ENCODE measurements at places on chromosomes 5 and 9.

GRCh38 chr9:114884787-114885452 is 45.5 kb downstream of the TNFSF8 start:
- DNase-seq = no peak

GRCh38 chr5:144582066-144582465 is 411.4 kb downstream of the KCTD16 start:
- DNase-seq = no peak

DNA sequence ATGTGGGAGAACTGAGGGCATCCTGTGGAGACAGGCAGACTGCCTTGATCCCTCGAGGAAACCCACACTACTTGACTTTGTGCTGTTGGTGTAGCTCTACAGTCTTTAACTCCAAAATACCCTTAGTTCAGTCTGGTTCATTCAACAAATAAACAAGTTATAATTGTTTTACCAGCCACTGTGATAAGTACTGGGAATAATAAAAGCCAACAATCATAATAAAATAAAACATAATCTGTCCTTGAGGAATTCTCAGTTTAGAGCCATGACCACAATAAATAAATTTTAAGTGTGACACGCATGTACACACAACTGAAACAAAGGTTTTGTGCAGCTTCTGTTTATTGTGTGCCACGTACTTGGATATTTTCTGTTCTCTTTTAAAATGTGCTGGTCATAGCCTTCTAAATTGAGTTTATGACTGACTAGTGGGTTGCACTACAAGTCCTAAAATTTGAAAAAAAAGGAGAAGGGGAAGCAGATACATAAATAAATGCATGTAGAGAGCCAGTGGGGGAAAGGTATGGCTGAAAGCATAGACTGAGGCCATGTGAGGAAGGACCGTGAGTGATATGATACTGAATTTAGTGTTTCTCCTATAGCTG is 6.2 kb upstream of the SCAMP1 start:
- DNase-seq = no peak

GRCh38 chr5:132369007-132369473 is 470 bp upstream of the SLC22A5 start:
- DNase-seq = no peak

DNA sequence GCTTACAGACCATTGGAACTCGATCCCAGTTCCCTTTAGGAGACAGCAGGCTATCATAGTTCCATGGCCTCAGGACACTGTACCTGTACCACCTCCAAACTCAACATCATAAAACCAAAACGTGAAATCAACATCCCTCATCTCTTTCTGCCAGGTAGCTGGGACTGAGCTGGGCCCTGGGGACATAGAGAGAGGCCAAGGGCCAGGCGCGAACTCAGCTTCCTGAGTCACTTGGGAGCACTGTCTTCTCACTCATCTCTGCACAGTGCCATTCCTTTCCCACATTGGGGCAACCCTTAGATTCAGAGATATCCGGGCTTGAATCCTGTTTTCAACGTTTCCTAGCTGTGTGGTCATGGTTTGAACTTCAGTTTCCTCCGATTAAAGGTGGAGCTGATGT is 12.2 kb downstream of the DAB2IP start:
- no peak for DNase-seq

GRCh38 chr5:172694541-172694940 is 53.5 kb downstream of the NEURL1B start:
- DNase-seq = no peak

DNA sequence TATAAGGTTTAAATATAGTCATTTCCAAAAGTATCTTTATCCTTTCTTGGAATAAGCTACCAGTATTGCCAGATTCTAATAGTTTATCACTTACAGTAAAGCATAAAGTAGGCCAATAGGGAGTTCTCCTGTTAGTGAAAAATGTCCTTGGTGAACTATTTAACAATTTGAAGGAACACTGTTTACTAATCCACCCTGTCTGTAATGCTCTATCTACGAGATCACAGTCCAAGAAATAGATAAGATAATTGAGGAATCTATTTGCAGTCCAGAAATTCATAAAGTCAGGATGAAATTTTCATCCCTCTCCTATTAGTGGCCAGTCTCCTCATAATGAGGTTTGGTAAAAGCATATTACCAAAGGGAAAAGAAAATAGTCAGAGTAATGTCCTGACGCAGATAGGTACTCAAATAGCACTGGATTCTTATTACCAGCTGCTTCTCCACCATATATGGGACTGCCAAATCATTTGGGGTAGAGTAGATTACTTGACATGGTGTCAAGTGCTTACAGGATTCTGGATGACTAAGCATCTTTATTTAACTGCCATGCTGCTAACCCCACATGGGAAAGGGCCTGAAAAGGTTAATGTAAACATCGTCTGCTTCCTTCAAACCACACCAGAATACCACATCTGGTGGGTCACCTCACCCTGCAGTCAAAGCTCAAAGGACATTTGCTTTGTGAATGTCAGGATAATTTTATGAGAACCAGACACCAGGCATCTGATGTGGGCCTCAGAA is 808.1 kb downstream of the EFNA5 start:
- DNase-seq = no peak

- no peak for DNase-seq
Observed at GRCh38 chr5:130227699-130228098, 323.4 kb downstream of the CHSY3 start.

DNA sequence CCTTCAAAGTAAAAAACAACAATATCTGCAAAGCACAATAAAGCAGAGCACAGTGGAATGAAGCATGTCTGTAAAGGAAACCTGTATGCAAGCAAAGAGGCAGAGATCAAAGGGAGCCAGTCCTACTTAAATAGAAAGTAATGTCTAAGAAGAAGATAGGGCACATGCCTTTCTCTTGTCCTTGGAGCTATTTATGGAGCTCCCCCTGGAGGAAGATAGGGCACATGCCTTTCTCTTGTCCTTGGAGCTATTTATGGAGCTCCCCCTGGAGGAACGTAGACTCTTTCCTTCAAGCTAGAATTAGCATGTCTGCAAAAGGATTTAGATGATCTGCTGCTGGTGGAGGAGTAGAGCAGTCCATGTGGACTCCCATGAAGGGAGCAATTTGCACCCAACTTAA is 168.1 kb upstream of the RASEF start:
- no peak for DNase-seq

DNA sequence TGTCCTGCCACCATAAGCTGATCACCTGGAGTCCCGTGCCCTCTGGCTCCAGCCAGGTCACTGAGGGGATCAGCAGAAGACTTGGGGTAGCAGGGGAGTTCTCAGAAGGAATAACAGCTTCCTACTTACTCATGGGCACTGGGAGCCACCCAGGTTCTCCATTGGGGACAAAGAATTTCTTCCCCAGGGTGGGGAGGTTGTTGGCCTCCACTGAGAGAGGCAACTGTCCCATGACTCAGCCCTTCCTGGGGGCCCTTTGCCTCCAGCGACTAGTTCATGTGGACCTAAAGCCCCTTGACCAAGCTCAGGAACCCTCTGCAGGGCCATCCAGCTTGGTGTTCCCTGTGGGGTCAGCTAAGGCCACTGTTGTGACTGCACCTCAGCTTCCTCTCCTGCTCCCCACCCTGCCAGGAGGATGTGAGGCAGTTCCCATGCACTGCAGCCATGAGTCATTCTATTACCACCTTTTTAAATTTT is 175.0 kb downstream of the AUH start:
- no peak for DNase-seq

DNA sequence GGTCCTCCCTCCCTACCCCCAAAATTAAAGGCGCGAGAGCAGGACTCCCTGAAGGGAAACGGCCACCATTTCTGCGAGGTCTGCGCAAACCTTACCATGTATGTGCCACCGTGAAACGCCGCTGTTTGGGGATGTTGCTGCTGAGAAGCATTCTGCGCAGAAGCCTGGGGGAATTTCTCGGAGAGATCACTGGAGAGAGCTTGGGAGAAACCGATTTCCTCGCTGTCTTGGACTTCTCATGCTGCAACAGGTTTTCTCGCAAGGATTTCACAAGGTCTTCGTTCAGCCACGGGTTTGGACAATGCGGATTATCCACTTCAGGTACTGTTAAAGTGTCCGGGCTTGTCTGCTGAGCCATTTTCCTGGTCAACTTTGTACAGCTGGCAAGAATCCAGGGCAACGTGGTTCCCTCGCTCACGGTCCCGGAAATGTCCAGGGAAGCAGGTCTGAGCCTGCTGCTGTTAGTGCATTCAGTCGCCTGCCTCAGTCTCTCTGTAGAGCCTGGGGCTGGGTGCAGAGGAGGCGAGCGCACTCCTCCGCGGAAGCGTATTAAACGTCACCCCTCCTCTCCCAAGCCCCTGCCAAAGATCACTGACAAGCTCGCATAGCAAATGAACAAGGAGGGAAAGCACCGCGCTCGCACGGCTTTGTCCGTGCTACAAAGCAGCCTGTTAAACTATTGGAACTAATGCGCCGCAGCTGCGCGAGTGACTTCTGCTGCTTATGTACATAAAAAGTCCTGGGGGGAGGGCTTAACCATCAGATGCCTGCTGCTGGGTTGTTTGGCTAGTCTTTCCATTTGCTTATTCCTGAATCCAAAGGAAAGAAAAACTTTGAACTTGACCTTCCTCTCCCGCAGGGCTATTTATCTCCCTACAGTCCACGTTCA is 125.1 kb downstream of the PDE4D start:
- peak; percentile 81 for DNase-seq

DNA sequence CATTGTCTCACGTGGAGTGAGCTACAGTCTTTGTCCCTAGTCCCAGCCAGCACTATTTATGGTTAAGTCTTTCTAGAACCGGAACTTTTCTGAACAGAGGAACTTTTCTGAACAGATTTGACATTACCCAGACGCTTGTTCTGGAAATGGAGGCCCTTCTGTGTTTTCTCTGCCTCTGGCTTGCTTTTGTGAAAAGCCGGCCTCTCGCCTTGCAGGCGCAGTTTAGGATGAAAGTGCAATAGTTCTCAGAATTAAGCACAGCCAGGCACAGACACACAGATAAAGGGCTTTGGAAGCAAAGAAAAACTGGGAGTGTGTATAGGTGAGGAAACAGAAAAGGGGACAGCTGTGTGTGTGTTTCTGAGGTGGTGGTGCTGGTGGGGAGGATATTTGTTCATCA is 5.9 kb downstream of the GDNF start:
- DNase-seq = no peak

- DNase-seq = no peak
Observed at GRCh38 chr5:101159006-101159405, 255.9 kb upstream of the ST8SIA4 start.

DNA sequence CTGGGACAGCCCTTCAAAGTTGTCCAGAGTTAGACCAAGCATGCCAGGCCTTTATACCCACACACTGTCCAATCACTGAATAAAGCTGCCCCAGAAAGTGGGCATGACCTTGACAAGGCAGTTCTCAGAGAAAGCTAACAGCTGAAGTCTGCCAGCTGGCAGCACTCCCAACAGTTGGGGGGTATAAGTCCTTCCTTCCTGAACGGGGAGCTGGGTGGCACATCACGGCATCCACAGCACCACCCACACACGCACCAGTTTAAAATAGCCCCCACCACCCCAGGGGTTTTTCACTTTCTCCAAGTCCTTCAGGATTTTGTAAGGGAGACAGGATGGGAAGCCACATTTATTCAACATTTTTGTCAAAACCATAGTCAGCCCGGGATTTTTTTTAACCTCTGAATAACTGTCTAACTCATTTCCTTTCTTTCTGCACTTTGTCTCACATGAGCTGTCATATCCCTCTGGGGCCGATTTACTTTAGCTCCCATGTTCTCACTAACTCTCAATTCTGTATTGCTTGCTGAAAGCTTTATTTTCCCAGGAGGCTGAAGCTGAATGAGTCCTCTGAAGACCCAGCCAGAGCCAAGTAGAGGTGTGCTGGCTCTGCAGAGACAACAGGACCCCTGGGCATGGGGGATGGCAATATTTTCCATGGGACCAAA is 15.4 kb downstream of the FAM81B start:
- no peak for DNase-seq

GRCh38 chr5:6712577-6713273 is 507 bp upstream of the TENT4A start:
- peak; percentile 99 for DNase-seq

DNA sequence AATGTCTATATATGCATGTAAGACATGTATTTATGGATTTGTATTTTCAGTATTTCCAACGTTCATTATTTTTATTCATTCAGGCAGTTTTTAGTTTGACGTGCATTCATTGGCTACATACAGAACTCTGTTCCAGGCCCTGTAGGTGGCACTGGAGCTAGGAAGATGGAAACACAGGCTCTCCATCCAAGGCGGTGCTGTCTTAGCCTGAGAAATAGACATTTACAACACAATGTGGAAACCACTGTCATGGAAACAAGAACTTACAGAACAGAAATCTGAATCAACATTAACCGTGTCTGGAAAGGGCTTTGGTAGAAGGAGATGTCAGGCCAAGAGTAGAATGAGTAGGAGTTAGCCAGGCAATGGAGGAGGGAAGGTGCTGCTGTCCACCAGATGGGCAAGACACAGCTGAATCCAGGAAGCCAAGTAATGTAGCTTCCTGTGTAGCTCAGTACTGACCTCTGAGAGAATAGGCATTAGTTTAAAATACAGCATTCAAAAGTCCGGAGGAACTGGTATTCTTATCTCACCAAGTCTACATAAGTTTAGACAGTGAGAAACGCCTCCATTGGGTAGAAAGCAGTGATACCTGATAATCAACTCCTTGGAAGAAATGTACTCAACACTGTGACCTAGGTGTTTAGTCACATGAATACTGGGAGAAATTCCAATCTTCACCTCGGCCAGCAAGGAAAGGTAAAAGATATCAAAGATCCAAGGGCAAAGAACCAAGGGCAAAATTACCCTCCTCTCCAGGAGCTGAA is 388.6 kb upstream of the CDH6 start:
- peak; percentile 15 for DNase-seq

- DNase-seq = no peak
Observed at GRCh38 chr9:120267929-120268328, 312.0 kb downstream of the CDK5RAP2 start.

DNA sequence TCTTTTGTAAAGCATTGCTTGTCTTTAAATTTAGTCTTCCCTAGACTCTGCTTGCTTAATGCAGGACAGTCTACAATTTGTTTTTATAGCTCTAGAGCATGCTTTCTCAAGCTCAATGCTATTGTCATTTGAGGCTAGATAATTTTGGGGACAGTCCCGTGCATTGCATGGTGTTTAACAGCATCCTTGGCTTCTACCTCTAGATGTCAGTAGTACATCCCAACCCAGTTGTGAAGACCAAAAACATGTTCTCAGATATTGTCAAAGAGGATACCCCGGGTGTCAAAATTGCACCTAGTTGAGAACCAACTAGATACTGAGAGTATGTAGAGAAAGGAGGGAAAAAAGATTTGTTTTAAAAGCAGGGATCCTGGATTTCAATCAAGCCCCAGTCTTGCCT is 277.5 kb downstream of the CEMIP2 start:
- DNase-seq = no peak
